ENCODE measurements at places on chromosomes 3 and 15. TPM values are rescaled to one million over a fixed set of nuclear protein-coding genes. Genes with fewer than 3 reads are reported as not detected.

The ACSBG1 gene
- 0.44 TPM for polyA plus RNA-seq

The STRIT1 gene
- 2.4 TPM for polyA plus RNA-seq

The GOLGA8H gene
- polyA plus RNA-seq, result 1.6 TPM

The PRR20G gene
- not detected for polyA plus RNA-seq

The VIPR1 gene
- 1.1 TPM for polyA plus RNA-seq

The SPTBN5 gene
- polyA plus RNA-seq, result 2.5 TPM

The STARD9 gene
- 7.7 TPM for polyA plus RNA-seq

The UROC1 gene
- polyA plus RNA-seq, result 0.27 TPM

DNA sequence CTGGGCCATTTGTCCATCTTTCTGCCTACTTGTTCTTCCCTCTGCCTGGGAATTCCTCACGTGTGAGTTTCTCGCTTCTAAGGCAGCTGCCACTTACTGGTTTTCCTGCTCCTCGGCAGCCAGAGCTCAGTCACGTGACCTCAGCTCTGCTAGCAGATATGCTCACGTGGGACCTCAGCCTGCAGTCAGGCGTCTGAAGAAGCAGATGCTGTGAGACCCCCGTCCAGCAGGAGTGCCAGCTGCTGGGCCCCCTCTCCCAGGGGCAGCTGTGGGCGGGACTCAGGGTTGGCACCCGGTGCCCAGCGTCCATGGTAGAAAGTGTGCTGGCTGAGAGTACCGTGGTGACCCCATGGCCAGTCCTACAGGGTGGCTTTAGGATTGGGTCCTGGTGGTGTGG is 161.3 kb upstream of the TLE3 start:
- DNase-seq, result no peak

GRCh38 chr3:119944091-119944490 is 150.2 kb downstream of the GSK3B start:
- no peak for DNase-seq

DNA sequence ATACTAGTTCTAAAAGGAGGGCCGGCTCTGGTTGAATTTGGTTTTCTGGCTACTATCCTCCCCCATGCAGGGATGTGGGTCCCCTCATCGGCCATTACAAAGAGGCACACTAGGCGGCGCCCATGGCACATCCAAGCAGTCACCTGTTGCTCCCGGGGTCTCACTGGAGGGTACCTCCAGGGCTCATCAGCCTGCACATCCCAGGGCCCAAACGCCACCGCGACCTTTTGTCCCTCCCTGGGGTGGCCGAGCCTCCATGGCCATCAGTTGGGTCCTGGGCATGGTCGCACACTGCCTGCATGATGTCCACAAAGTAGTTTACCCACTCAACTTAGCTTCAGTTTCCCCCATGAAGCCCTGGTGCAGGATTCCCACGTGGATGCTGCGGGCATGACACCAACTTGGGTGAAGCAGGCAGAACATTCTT is 28.3 kb downstream of the IDH3A start:
- DNase-seq, result no peak

GRCh38 chr3:2391896-2392295 is 293.2 kb downstream of the CNTN4 start:
- DNase-seq, result no peak

- no peak for DNase-seq
Measured at GRCh38 chr3:120172070-120172469, 77.8 kb upstream of the GSK3B start.

GRCh38 chr3:160793722-160794252 is 37.8 kb downstream of the PPM1L start:
- no peak for DNase-seq

- DNase-seq, result no peak
Measured at GRCh38 chr3:194730365-194730764, 44.7 kb downstream of the FAM43A start.

- no peak for DNase-seq
Measured at GRCh38 chr3:178645503-178645902, 109.3 kb downstream of the KCNMB2 start.

GRCh38 chr3:12541625-12542024 is 3.7 kb downstream of the MKRN2OS start:
- DNase-seq, result no peak

DNA sequence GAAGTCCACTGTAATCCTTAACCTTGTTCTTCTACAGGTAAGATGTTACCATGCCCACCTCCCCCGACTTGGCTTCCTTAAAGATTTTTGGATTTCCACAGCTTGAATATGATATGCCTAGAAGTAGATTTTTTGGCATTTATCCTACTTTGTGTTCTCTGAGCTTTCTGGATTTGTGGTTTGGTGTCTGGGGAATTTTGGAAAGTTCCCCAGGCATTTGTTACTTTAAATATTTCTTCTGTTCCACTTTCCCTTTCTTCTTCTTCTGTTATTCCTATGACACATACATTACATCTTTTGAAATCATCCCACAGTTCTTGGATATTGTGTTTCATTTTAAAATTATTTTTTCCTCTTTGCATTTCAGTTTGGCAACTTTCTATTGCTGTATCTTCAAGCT is 122.1 kb upstream of the TMEM108 start:
- no peak for DNase-seq

GRCh38 chr3:189304465-189305351 is 132.9 kb downstream of the TPRG1 start:
- no peak for DNase-seq

DNA sequence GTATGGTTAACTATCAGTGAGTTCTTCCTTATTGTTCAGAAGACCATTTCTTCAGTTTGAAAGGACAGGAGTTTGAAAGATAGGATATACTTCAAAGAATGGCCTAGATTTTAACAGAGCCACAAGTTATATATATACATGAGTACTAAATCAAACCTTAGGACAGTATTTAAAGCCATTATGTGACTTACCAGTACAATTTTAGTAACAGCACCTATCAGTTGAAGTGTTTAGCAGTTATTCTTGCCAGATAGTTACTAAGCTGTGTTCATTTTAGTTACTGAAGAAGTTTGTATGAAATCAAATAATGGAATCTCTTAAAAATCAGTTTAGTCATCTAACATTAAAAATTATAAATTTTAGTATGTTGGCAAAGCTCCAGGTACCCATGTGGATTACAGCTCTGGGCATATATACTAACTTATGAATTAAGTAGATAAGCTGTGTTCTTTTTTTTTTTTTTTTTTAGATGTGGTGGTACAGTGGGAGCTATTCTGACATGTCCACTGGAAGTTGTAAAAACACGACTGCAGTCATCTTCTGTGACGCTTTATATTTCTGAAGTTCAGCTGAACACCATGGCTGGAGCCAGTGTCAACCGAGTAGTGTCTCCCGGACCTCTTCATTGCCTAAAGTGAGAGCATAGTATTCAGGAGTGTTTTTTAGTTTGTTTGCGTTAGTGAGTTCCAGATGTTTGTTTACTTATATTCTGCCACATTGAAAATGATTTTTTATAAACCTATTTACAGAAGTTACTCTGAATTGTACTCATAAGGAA is 14.6 kb downstream of the SLC25A36 start:
- no peak for DNase-seq

DNA sequence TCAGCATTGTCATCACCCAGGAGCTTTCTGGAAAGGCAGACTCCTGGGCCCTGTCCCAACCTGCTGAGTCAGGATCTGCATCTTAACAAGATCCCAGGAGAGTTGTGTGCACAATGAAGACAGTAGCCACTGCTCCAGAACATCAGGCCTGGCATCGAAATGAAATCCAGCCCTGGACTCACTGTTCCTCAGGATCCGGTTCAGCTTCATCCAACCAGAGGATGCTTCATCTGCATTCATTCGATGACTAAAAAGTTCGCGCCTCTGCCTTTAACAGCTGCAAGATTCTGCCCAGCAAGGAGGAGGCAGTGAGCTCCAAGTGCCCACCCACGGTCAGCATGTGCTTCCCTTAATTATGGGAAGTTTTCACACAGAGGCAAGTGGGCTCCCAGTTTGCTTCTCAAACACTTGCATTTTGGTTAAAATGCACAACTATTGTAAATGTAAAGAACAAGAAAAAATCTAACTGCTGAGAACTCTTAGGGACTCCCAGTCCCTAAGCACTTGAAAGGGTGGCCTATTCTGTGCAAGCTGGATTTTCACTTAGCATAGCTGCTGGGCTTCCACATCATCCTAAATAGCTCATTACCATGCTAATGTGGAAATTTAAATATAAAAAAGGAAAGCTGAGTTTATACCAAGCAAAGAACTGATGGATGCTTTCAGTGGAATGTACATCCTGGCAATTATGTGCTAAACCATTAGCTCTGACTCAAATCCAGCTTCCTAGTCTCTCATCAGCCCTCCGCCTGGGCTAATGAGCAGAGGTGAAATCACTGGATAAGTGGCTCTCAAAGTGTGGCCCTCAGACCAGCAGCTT is 25.5 kb upstream of the ESYT3 start:
- no peak for DNase-seq

DNA sequence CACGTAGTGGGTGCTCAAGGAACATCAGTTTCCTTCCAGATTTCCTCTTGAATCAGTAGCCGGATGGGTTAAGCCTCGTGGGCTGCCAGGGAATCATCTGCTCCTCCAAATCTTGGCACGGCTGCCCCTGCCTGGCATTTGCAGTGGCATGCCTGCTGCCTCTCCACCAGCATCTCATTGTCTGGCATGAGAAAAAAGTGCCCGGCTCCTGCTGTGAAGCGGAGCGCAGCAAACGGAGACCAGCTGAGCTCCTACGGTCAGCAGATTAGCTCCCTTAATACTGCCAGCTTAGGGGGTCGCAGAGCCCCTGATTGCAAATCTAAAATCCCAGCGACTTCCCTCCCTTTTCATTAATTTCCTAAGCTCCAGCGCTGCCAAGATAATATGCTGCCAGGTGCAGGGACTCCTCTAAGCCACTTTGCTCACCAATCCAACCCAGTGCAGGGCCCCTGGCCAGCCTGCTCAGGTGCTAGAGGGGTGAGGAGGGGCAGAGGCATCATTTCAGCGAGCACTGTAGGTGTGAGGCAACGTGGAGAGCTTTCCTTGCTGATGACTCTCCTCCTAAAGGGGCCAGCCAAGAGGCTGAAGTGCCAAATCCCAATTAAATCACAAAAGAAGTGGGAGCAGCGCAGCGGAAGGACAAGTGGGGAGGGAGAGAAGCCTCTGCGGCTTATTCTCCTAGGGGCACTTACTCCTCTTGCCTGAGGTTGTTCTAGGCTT is 49.6 kb upstream of the ST8SIA2 start:
- DNase-seq, result no peak

GRCh38 chr3:151483961-151484520 is 23.2 kb upstream of the IGSF10 start:
- no peak for DNase-seq

DNA sequence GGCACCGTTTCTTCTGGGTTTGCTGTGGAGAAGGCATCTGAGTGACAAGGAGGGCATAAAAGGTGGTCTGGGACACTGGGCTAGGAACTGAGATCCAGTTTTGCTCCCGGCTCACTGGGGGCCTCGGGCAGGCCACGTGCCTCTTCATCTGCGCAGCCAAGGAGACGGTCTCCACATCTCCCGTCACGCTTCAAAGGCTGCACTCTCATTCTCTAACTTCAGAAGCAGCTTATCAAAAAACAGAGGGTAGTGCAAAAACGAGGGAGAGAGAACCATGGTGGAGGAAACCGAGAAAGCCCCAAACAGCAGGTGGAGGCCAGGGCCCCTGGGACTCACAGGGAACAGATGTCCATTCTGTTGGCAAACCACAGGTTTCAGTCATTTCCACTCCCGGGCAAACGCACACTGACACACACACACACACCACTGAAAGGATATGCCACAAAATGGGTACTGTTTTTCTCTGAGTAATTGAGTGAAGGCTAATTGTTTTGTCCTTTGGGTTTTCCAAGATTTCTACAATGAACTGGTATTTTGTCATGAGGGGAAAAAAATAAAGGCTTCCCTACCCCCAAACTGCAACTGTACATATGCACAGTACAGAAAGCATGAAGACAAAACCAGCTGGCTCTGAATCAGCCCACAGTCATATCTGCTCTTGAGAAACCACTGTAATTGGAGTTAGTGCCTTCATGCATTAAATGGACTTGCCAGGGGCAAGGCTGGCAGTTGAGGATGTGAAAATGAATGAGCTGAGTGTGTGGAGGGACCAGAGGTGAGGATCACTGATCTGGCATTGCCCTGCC is 71.9 kb downstream of the MGLL start:
- DNase-seq, result no peak

DNA sequence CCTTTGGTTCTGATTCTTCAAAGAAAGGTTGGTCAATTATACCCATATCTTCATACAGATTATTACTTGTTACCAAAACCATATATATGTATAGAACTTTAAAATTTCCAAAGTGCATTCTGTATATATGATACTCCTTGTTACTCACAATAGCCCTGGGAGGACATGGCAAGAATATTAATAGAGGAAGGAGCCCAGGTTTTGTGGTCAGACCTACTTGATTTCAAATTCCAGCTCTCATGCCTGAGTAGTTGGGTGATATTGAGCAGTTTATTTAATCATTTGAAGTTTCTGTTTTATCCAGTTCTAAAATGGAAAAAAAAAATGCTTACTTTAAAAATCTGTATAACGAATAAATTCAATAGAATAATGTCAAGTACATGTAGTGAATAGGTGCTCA is 2.5 kb downstream of the IL1RAP start:
- DNase-seq, result no peak

- DNase-seq, result no peak
Measured at GRCh38 chr15:69887009-69887408, 210.7 kb downstream of the TLE3 start.

DNA sequence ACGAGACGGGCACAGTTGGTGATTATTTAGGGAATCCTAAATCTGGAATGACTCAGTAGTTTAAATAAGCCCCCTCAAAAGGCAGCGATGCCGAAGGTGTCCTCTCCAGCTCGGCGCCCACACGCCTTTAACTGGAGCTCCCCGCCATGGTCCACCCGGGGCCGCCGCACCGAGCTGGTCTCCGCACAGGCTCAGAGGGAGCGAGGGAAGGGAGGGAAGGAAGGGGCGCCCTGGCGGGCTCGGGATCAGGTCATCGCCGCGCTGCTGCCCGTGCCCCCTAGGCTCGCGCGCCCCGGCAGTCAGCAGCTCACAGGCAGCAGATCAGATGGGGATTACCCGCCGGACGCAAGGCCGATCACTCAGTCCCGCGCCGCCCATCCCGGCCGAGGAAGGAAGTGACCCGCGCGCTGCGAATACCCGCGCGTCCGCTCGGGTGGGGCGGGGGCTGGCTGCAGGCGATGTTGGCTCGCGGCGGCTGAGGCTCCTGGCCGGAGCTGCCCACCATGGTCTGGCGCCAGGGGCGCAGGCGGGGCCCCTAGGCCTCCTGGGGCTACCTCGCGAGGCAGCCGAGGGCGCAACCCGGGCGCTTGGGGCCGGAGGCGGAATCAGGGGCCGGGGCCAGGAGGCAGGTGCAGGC is 318.0 kb downstream of the FGF12 start:
- DNase-seq, result no peak

DNA sequence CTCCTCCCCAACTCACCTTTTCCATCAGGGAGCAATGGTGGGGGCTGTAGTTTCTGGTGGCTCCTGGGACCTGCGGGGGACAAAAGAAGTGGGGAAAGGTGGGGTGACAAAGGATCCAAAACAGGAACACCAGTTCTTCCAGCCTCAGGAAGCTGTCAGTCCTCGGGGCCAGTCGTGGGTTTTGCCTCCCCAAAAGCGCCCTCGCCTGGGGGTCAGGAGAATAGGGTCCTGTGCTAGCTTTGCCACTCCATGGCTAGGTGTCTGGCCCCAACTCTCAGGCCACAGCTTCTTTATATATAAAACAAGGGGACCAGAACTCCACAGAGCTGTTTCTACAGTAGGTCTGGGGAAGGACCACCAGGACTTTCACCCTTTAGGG is 4.0 kb downstream of the CCDC9B start:
- no peak for DNase-seq
